ENCODE measurements at places on chromosomes 7 and 10.

GRCh38 chr10:86979977-86980448 is 11.7 kb downstream of the ADIRF start:
- DNase-seq = no peak

DNA sequence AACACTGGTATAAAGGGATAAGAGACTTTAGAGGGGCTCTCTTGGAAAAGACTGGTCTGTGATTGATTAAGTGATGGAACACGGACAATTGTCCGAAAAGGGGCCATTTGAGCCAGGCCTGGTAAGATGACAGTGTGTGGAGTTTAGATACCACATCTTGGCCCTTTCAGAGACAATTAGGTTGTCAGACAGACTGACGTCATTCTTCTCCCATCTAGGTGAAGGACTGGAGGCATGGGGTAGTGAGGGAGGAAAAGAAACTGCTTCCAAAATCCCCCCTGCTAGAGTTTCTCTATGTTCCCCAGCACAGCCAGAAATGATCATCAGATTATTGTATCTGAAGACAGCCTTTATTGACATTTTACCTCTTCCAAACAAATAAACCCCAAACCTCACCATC is 84.8 kb upstream of the MYO3A start:
- DNase-seq = no peak

GRCh38 chr10:121468726-121469125 is 129.5 kb downstream of the FGFR2 start:
- DNase-seq = no peak

- DNase-seq = no peak
Measured at GRCh38 chr7:2782121-2782520, 62.0 kb downstream of the GNA12 start.

GRCh38 chr7:139559364-139560105 is 36.0 kb downstream of the CLEC2L start:
- DNase-seq = no peak

GRCh38 chr10:28676326-28676967 is 874 bp upstream of the BAMBI start:
- DNase-seq = no peak

- no peak for DNase-seq
Measured at GRCh38 chr10:120508393-120508792, 51.4 kb downstream of the PLPP4 start.

DNA sequence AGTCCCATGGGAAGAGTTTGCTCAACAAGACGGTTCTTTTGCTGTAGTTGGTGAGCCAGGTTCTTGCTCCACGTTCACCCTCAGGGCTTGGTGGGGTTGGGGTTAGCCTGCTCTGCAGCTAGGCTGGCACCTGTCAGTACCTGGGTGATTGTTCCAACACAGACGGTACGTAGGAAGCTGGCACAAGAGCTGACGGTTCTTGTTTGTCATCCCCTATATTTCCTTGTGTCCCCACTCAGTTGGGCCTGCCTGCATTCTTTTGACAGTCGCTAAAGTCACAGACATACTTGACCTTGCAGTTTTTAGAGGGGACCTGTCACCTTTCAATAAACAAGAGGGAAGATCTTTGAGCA is 40.2 kb upstream of the SYPL1 start:
- no peak for DNase-seq

GRCh38 chr7:107463139-107464078 is 6.4 kb upstream of the GPR22 start:
- peak; percentile 48 for DNase-seq

DNA sequence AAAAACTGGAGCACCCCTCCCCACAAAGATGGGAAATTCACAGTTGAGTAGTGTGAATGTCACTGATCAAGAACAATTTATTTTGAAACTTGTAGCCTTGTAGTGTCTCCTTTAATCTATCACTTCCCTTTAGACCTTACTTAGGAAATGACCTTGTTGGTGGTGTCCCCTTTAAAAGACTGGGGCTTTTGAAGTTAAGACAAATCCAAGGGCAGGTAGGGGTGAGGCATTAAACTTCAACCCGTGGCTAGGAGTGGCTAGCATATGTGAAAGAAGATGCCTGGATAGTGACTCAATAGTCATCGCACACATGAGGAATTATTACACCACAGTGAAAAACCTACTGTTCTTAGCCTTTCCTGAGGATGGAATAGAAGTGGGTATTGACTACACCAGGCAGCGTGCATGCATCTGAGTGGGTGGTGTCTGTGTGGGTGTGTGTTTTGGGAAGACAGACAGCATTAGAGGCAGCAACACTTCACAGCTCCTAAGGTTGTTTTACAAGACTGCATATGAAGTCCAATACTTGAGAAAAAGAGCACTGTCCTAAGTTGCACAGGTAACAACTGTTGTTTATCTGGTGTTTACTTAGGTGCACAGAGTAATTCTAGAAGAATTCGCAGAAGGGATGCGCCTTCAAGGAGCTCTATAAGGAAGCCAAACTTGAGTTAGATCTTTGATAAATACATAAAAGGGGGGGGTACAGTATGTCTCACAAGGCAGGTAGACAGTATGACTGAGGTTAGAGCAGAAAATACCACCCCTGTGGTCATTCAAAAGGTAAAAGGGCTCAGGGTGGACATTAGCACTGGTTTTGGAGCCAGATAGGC is 32.9 kb downstream of the ABLIM1 start:
- no peak for DNase-seq

- DNase-seq = no peak
Measured at GRCh38 chr10:110268971-110269370, 35.7 kb downstream of the SMNDC1 start.

- DNase-seq = no peak
Measured at GRCh38 chr7:15041226-15041625, 138.7 kb upstream of the DGKB start.

- no peak for DNase-seq
Measured at GRCh38 chr7:158064631-158065030, 523.0 kb downstream of the PTPRN2 start.

DNA sequence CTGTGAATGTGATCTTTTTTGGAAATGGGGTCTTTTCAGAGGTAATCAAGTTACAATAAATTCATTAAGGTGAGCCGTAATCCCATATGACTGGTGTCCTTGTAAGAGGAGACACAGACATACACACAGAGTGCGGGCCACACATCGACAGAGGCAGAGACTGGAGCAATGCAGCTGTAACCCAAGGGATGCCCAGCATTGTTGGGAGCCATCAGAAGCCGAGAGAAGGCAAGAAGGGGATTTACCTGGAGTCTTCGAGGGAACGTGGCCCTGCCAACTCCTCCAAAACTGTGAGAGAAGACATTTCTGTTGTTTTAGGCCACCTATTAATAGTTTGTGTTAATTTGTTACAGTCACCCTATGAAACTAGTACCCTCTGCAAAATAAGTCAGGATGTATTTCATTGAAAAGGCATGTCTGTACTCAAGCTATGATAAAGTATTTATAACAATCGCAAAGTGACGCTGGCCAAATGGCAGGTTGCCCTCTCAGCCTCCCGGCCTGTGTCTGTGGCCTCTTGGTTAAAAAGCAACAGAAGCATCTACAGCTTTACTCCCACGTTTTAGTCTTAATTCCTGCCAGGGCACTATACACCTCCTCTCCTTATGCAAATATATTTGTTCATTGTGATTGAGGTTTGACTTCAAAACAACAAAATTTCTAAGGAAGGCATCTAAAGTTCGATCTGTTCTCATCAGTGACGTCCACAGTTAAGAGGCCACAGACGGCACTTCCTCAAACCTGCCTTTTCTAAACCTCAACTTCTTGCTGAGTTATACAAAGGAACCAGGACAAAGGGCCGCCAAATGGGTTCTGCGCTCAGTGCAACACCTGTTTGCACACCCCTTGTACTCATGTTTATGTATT is 46.8 kb downstream of the HIPK2 start:
- DNase-seq = no peak

GRCh38 chr7:2817456-2817855 is 26.7 kb downstream of the GNA12 start:
- DNase-seq = no peak

DNA sequence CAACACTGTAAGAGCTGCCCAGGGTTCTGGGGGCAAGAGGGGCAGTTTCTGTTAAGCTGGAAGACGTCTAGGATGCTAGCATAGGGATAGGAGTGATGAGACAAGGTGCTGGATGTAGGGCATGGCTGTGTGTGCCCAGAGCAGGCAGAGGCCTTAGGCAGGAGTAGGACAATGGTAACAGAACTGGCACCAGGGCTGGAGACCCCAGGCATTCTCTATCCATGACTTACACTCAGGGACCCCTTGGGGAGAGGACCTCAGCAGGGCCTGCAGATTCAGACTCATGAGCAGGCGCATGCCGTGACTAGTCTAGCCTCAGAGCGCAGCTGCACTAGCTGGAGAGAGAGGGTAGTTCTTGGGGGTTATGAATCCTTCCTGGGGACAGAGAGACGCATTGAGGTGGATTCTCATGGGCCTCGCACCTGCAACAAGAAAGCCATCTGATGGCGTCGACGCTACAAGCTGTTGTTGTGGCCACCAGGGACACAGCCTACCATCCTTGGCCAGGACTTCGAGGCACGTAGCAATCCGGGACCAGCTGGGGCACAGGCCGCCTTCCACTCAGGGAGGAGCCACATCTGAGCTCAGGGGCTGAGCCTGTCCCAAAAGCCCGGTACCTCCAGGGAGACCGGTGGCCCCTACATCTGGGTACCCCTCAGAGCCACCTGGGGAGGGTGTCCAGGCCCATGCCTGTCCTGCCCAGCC is 474.1 kb downstream of the PTPRN2 start:
- no peak for DNase-seq

- DNase-seq = no peak
Measured at GRCh38 chr7:31419505-31420055, 79.1 kb upstream of the NEUROD6 start.

GRCh38 chr7:80488406-80488805 is 23.5 kb downstream of the GNAT3 start:
- no peak for DNase-seq

DNA sequence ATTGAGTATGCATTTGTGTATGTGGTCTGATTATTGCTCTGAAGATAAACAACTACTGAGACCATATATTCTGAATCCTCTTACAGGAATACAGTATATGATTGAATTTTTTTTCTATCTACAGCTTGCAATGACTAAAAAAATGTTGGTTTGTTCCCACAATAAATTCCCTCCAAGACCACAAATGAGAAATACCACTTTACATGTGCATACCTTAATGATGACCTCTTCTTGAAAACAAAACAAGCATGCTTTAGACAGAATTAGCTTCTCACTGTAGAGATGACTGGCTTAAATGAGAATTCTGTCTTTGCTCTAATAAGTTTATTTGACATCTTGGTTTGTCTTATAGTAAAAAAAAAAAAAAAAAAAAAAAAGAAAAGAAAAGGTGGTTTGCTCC is 241.5 kb downstream of the PCDH15 start:
- DNase-seq = no peak

- DNase-seq = no peak
Measured at GRCh38 chr10:6002809-6003510, 25.6 kb upstream of the IL15RA start.

GRCh38 chr10:1612908-1613307 is 124.4 kb downstream of the ADARB2 start:
- no peak for DNase-seq

DNA sequence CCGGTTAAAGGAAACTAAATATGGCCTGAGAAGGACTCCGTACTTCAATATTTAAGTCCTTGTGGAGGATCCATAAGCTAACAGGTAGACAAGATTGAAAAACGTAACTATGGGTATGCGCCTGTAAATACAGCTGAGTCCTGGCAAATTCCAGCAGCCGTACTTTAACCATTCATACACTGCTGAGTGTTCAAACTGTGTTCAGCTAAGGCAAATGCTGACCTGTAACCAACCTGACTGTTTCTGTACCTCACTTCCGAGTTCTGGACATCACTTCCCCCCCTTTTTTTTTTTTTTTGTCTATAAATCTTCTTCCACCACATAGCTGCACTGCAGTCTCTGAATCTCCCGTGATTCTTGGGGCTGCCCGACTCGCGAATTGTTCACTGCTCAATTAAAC is 69.1 kb downstream of the SRPK2 start:
- DNase-seq = no peak

DNA sequence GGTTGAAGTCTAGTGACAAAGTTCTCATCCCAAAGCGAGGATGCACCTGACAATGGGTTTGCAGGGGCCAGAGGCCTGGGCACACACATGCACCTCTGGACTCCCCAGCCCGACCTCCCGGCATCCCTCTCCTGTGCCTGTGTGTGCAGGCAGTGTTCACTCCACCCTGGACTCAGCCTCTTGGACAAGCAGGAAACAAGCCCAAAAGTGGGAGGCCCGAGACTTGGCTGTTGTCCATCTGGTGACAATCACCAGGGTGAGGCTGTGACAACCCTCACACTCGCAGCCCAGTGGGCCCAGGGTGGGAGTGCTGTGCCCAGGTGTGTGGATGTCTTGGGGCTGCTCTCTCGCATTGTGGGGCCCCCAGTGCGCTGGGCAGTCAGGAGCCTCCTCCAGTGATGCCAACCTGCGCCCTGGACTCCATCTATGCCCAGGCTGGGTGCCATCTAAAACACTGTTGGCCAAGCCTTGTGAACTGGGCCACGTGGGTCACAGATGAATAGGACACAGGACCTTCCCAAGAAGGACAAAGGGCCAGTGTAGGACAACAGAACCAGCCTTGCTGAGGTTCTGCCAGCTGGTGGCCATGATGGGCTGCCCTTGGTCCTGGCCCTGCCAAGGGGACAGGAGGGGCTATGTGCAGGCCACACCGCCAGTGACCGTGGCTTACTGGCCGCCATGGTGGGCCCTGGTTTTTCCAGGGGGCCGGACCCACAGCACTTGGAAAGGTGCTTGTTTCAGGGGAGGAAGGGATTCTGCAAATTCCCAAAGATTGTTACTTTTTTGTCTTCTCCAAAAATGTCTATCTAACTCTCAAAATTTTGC is 144.3 kb downstream of the TCERG1L start:
- no peak for DNase-seq

DNA sequence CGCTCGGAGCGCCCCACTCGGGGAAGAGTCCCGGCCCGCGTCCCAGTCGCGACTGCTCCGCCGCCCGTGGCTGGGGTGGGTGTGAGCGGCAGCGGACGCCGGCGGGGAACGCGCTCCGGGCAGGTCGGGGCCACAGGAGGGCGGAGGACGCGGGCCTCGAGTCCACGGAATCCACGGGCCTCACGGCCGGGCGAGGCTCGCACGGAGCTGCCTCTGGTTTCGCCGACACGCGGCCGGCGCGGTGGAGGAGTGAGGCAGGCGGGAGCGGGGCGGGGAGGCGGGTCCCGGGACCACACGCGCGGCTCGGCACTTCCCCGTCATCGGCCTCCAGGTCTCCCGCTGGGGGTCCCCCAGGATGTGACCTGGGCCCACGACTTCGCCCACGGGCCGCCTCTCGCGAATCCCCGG is 533 bp upstream of the NKX6-2 start:
- DNase-seq = no peak

Data from CD4-positive, alpha-beta T cell treated with Interleukin-2 at 100 ng/mL for 4 hours (primary cell).